Hematopoietic multipotent progenitor cell treated with erythropoietin and hydrocortisone succinate and interleukin-3 and kit ligand, for 6 days (in vitro differentiated cells): ENCODE measurements at places on chromosomes 6 and 20.

GRCh38 chr6:110933912-110934311 is 24.6 kb upstream of the GTF3C6 start:
- DNase-seq, result no peak

GRCh38 chr6:87182940-87183339 is 27.6 kb downstream of the ZNF292 start:
- no peak for DNase-seq

DNA sequence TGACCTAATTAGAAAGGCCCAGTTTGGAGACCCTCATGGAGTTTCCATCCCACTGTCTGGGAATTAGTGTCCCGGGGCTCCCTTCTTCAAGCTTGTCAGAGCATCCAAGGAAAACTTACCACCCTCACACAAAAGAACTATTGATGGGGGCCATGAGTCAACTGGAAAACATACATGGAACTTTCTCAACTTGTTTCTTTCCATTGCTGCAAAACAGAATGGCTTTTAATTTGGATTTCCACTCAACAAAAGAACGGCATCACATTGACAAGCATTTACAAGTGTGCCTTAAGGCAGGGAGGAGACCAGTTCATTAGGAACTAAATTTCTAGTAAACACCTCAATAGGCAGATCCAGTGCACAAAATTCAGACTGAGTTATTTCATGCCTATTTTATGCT is 289.1 kb upstream of the PREP start:
- no peak for DNase-seq

DNA sequence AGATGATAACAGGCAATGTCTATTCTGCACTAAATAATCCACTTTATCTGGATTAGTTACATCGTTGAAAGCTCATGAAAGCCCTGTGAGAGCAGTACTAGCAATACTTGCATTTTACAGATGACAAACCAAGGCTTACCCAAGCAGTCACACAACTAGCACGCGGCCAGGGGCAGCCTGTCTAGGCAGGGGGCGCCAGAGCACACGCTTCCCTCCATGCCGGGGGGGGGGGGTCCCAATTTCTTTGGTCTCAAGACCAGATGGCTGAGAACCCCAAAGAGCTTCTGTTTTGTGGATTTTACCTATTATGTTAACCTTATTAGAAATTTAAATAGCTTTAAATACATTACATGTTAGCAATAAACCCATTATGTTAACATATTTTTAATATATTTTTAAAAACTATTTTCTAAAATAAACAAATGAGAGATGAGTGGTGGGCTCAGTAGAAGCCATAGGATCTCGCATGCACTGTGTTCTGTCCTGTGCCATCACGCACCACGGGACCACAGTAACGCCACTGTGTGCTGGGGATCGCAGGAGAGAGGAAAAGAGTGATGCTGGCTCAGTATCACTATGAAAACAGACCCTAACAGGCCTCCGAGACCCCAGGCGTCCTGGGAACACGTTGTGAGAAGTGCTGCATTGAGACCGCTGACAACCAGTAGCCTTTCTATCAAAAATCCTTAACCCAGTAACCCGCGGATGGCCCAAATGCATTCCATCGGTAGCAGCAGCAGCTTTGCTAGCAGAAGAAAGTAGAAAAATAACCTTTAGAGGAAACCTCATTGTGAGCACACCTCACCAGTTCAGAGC is 5.3 kb upstream of the PRR18 start:
- DNase-seq, result peak; percentile 76

DNA sequence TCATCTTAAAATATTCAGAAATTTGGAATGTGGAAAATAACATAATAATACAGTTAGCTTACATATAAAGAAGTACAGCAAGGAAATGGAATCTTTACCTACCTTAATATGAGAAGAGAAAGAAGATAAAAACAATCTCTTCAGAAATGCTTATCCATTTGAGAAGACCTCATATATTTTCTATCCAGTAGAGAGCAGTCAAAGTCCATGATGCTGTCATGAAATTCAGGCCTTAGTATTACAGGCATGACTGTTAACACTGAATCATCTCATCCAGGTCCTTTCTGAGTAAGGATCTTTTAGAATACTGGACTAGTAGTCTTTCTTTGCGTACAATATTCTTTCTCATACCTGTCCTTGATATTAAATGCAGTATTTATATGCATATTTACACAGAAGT is 713.4 kb downstream of the CD109 start:
- DNase-seq, result peak; percentile 2

- peak; percentile 83 for DNase-seq
Observed at GRCh38 chr20:25042531-25043498, 15.1 kb downstream of the ACSS1 start.

DNA sequence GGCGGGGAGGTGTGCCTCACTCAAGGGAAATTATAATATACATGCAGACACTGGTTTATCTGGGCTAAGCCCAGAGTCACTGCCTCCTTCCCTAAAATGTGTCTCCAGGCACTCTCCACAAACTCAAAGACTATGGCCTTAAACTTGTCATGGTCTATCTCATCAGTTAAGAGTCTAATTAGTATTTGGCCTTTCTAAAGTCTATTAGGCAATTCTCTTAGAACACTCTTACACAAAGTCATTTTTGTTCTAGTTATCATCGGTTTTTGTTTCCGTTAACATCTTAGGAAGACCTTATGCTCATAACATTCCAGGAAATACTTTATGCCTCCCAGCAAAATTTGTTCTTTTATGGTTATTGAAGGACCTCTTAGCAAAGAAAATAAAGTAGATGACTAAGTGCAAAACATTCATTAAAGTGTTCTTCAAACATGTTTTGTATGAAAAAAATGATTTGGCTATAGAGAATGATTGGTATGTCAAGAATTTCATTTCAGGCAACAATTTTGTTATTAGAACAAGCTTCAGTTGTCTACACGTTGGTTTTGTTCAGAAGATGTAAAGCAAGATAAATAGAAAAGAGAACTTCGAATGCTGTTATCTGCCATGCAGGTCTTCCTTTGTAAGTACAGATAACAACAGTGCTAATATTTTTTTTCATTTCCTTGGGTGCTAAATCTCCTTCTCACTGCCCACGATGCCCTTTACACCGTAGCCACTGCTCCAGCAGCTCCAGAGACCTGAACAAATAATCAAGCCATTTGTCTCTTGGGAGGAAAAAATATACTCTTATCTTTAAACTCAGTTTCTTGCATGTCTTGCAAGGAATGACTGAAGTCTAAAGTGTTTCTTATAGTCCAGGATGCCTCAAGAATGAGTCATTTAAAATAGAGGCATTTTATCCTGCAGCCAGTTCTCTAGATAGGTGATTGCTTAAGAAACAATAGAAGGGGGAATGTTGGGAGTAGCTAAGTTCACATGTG is 170.4 kb downstream of the HTR1B start:
- peak; percentile 66 for DNase-seq

DNA sequence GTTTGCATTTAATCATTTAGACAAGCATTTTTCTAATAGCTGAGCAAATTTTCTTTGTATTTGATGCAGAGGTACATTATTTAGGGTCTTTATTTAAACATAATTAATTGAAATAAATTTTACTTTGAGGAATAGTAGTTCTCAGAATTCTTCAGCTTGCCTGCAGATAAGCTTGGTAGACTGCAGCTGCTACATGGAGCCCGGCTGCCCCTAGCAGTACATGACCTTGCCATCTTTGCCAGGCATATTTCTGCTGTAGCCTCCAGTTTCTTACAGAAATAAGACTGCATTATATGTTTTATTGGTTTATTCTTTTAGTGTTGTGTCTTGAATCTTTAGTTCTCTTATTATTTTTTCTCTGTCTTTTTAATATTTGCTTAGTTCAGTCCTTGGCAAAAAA is 396.8 kb downstream of the QKI start:
- no peak for DNase-seq

DNA sequence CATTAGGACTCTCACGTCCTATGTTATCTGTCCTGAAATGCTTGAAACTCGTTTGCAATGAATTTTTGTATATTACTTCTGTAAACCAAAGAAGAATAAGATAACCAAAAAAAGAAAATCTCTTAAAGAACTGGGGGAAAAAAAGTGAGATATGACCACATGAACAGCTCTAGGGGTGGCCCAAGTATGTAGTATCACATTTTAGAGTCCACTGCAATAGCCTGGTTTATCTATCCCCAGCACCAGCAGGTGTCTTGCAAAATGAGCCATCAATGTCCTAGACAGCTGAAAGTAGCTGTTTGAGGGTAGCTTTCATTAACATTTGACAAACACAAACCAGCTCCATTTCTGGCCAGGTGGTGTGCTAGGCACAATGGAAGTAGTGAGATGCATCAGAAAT is 102.8 kb downstream of the PXDC1 start:
- peak; percentile 60 for DNase-seq

GRCh38 chr20:38255393-38255792 is 5.1 kb downstream of the KIAA1755 start:
- no peak for DNase-seq

GRCh38 chr20:45998761-45999160 is 9.9 kb upstream of the MMP9 start:
- DNase-seq, result no peak
